ENCODE measurements at places on chromosomes 12 and 14.

GRCh38 chr14:55976655-55977054, 141.6 kb upstream of the PELI2 start:
- H3K4me3 ChIP-seq, result no peak overlapping the region
- DNase-seq, result no peak
- no peaks in the 10 kb centered on the region for H3K36me3 ChIP-seq
- H3K27me3 ChIP-seq, result no peaks in the 10 kb centered on the region
- no peak overlapping the region for H3K27ac ChIP-seq
- peaks cover 14% of the 10 kb centered on the region for H3K4me1 ChIP-seq

DNA sequence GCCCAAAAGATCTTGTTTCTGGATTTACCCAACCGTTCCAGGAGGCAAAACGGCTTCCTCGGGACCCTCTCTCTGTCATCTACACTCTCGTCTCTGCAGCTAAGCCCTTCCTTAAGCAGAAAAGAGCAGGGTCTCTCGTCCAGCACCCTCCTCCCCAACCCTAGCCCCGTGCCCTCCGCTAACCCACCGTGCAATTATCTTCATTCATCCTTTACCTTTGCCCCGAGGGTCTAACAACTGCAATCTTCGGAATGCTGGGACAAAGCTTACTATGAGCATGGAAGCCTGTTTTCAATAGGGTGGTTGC, 276 bp upstream of the BMAL2 start:
- DNase-seq, result no peak
- H3K27ac ChIP-seq, result peak overlapping the region; percentile 91
- H3K4me3 ChIP-seq, result peak overlapping the region; percentile 82
- peaks cover 50% of the 10 kb centered on the region for H3K27me3 ChIP-seq

DNA sequence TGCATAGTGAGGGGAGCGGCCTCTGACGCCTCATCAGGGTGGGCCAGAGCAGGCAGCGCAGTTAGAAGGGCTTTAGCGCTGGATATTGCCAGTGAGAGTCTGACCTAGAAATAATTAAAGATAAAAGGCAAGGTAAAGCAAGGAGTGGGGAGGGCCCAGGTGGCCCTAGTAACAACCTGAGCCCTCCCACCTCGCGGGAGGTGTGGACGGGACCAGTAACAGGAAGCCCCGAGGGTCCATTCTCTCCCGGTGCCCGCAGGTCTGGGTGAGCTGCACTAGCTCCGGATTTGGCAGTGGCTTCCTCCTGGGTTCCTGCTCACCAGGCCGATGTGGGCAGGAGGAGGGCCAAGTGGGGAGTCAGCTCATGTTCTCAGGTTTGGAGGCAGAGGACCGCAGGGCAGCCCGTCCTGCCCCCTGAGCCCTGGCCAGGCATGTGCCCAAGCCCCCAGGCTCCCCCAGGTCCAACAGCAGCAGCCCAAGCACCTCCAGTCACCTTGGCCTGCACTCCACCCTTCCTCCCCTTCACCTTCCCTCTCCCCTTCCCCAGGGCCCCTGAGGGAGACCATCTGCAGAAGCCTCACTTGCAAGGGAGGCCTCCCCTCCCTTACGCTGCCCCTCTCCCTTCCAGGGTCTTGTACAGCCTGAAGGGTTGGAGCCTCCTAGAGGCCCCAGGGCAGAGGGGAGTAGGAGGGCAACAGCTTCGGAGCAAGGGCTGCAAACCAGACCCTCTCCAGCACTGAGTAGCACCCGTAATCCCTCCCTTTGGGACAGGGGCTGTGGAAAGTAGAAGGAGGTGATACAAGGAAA, 144.3 kb upstream of the FKBP4 start:
- no peaks in the 10 kb centered on the region for H3K4me1 ChIP-seq
- H3K27ac ChIP-seq, result no peak overlapping the region
- H3K27me3 ChIP-seq, result peaks cover 32% of the 10 kb centered on the region

GRCh38 chr12:71038960-71039359, 118.4 kb upstream of the PTPRR start:
- H3K4me3 ChIP-seq, result no peak overlapping the region
- no peak for DNase-seq
- no peaks in the 10 kb centered on the region for H3K4me1 ChIP-seq
- no peaks in the 10 kb centered on the region for H3K27me3 ChIP-seq
- no peaks in the 10 kb centered on the region for H3K36me3 ChIP-seq
- no peak overlapping the region for H3K27ac ChIP-seq

DNA sequence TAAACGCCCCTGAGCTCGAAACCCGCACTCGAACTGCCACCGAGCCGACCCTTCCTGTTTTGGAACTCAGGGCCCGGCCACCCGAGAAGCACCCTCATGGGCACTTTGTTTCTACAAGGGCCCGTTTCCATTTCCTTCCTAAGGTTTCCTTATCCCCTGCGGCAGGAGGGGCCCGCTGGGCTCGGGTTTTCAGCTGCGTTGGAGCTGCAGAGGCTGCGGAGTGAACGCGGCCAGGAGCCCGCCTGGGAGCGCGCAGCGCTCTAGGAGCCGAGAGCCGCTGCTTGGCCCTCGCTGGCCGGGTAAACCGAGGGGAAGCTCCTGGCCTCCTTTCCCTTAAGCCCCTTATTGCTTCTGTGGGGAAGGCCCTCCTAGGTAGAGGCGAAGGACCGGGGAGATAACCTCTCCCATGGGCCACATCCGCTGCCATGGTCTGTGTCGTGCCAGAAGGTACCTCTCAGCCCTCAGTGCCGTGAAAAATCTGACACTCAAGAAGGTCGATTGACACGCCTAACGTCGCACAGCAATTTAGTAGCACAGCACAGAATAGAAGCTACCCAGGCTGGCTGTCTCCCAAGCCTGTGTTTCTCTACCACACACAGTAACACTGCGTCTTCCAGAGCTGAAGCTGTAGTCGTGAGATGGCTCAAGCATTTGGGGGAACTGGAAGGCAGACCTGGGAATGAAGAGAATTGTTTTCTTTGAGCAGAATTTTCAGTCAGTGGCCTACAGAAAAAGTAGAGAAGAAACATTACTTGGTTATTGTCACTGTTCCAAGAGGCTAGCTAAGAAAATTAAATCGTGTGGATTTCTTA, 12.9 kb upstream of the CALM1 start:
- DNase-seq, result peak; percentile 78
- no peak overlapping the region for H3K27ac ChIP-seq
- H3K36me3 ChIP-seq, result no peaks in the 10 kb centered on the region
- H3K27me3 ChIP-seq, result no peaks in the 10 kb centered on the region

DNA sequence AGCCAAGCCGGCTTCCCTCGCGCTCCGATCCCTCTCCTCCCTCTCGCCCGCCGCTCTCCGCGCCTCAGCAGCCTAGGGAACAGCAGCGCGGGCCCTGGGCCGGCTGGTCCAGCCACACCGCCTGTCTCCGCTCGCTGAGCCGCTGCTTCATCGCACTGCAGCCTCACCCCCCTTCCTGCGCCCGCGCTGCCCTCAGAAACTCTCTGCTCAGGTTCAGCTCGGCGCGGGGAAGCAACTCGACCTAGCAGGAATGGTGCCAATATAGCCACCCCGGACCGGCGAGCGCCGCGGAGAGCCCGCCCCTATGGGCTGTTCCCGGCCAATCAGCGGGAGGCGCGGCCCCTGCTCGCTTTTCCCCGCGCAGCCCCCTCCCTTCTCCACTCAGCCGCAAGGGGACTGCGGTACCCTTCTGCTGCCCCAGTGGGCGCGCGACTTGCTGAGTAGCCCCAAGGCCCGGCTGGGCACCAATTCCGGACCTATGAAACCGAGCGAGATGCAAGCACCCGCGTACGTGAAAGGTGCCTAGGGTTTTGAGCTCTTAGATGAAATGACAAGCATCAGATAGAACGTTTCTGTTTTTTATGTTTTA, at the start of gene ADAMTS20:
ADAMTS20 (minus strand) TSS at position 233 of the 589 bp plus-strand sequence. CDS start 282 bp downstream, outside the sequence.
- peaks cover 2% of the 10 kb centered on the region for H3K4me1 ChIP-seq
- H3K4me3 ChIP-seq, result no peak within 1 kb of the TSS
- H3K36me3 ChIP-seq, result no peaks in the 10 kb centered on the region
- H3K27ac ChIP-seq, result no peak within 1 kb of the TSS
- H3K27me3 ChIP-seq, result peaks cover 43% of the 10 kb centered on the region
- no peak for DNase-seq

Measured in activated T-cell treated with anti-CD3 and anti-CD28 coated beads, Interleukin-2, amount 50 U/mL, for 24 hours (primary cell).